ENCODE measurements at places on chromosomes 12 and 14.

DNA sequence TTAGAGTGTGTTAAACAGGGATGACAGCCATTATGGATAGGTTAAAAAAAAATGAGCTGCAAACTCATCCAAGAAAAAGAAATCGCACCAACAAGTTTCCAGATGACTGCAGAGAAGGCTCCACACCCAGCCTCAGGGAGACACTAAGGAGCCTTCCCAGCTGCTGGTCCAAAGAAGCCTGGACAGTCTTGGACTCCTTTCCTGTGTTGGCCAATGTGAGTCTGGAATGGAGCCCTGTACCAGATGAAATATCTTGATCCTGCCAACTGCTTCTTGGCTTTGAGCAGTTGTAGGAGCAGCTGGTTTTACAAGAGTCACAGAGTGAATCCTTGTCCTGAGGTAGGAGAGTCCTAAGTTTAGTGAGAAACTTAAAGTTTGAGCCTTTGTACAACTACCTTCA is 44.5 kb downstream of the SLC38A1 start:
- H3K4me3 ChIP-seq, result no peak overlapping the region
- peaks cover 33% of the 10 kb centered on the region for H3K4me1 ChIP-seq
- no peaks in the 10 kb centered on the region for H3K27me3 ChIP-seq
- no peak overlapping the region for H3K27ac ChIP-seq
- no peak for DNase-seq
- no peaks in the 10 kb centered on the region for H3K36me3 ChIP-seq

DNA sequence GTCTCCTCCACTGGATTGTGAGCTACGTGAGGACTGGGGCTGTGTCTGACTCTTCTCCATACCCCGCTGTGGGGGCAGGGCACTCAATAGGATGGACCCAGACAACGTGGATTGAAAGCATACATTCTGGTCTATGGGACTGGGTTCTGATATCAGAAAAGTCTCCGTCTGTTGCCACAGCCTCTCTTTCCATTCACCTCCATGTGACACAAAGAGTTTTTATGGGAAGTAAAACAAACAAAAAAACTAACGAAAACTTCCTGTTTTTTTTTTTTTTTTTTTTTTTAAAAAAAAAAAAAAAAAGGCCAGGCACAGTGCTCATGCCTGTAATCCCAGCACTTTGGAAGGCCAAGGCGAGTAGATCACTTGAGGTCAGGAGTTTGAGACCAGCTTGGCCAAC is 44.7 kb downstream of the SLC8A3 start:
- no peak overlapping the region for H3K27ac ChIP-seq
- no peaks in the 10 kb centered on the region for H3K4me1 ChIP-seq
- H3K27me3 ChIP-seq, result no peaks in the 10 kb centered on the region
- H3K36me3 ChIP-seq, result no peaks in the 10 kb centered on the region

DNA sequence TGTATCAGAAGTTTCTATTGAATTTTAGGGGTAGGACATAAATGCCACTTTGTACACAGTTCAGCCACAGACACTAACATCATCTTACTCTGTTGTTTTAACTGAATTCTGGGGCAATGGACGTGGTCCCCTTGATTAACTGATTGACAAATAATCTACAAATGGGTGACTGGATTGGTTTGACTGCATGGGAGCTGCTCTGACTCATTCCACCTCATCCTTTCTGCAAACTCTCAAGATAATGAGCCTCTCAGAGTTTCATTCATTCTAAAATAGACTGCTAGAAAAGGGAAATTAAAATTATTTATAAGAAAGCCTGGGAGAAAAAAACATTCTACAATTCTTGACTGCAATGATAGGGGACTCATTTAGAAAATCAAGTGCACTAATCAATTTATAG is 570.4 kb upstream of the SEL1L start:
- no peaks in the 10 kb centered on the region for H3K4me1 ChIP-seq
- no peak overlapping the region for H3K27ac ChIP-seq
- H3K27me3 ChIP-seq, result no peaks in the 10 kb centered on the region
- no peak overlapping the region for H3K4me3 ChIP-seq
- DNase-seq, result no peak

GRCh38 chr12:27094726-27095125 is 12.3 kb upstream of the C12orf71 start:
- H3K4me3 ChIP-seq, result no peak overlapping the region
- no peaks in the 10 kb centered on the region for H3K36me3 ChIP-seq
- H3K27me3 ChIP-seq, result no peaks in the 10 kb centered on the region
- no peak overlapping the region for H3K27ac ChIP-seq

DNA sequence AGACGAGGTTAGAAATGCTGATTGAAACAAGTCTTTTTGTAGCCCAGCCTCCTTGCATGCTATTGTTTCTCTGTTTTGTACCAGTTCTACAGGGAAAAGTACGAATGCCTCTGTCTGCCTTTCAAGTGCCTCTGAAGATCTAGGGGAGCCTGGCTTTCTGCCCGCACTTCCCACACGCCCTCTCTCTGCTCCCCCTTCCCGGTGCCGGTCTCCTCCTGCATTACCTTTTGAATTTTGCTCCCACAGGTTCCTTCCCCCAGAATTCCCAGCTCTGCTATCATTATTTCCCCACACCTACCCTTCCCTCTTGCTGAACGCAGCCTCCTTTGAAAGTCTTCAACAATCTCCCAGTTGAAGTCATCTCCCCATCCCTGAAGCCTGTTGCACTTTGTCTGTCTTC is 689.7 kb downstream of the BCL11B start:
- DNase-seq, result no peak
- no peaks in the 10 kb centered on the region for H3K4me1 ChIP-seq
- H3K4me3 ChIP-seq, result no peak overlapping the region
- no peak overlapping the region for H3K27ac ChIP-seq
- H3K27me3 ChIP-seq, result no peaks in the 10 kb centered on the region

Data from SJSA1 (cell line).